ENCODE measurements at places on chromosomes 7 and 10.

GRCh38 chr10:83603708-83604107, 535.6 kb upstream of the GHITM start:
- H3K36me3 ChIP-seq = no peaks in the 10 kb centered on the region
- H3K4me3 ChIP-seq = no peak overlapping the region
- DNase-seq = no peak

DNA sequence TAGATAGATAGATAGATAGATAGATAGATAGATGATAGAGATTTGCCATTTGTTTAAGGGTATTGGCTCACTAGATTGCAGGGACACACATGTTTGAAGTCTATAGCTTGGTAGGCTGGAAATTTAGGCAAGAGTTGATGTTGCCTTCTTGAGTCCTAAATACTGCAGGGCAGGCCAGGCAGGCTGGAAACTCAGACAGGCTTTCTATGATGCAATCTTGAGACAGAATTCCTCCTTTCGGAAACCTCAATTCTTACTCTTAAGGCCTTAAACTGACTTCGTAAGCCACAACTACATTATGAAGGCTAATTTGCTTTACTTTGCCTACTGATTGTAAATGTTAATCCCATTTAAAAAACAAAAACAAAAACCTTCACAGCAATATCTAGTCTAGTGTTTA, 322.9 kb upstream of the AKR1E2 start:
- H3K4me1 ChIP-seq = no peaks in the 10 kb centered on the region
- no peak overlapping the region for H3K27ac ChIP-seq
- H3K4me3 ChIP-seq = no peak overlapping the region
- no peak for DNase-seq
- H3K27me3 ChIP-seq = no peaks in the 10 kb centered on the region

DNA sequence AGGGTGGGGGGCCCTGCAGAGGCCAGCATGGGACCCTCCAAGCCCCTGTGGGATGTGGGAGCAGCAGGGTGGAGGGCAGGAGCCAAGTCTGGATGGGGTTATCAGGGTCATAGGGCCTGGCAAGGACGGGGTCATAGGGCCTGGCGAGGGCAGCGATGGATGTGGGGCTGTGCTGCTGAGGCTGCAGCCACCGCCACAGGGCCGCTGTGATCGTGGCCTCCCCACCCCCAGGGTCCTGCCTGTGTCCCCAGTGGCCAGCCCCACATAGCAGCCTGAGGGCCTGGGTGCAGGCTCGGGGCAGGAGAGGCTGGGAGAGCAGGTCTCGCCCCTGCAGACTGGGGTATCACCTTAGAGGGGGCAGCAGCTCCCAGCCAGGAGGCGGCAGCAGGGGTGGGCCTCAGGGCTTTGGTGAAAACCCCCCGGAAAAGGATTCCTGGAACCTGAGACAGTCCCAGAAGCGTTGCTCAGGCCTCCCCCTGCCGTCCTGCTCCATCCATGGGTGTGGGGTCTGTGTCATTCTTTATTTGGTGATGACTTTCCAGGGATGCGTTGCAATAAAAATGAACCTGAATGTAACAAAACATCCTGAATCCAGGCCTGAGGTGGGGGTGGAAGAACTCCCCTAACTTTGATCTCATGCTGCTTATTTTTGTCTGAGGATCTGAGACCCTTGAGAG, 107.3 kb upstream of the SHH start:
- H3K36me3 ChIP-seq = no peaks in the 10 kb centered on the region
- DNase-seq = no peak
- peaks cover 61% of the 10 kb centered on the region for H3K4me1 ChIP-seq
- H3K27me3 ChIP-seq = no peaks in the 10 kb centered on the region
- no peak overlapping the region for H3K4me3 ChIP-seq

DNA sequence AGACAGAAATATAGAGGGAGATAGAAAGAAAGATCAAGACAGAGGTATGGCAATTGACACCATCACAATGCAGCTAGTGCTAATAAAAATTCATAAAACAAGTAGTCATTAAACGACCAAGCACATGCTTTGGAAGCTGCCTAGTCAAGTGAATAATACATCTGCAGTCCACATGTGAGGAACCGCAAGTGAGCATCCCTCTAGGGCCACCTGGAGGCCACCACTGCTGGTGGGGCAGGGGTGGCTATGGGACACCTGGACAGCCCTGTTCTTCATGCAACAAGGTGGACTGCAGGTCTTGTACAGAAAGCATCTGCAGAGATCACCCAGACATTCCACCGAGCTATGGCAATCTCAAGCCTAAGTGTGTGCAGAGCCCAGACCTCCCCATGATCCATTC, 451.1 kb upstream of the PFKP start:
- DNase-seq = no peak
- no peaks in the 10 kb centered on the region for H3K36me3 ChIP-seq
- no peaks in the 10 kb centered on the region for H3K27me3 ChIP-seq
- no peak overlapping the region for H3K27ac ChIP-seq
- no peak overlapping the region for H3K4me3 ChIP-seq

GRCh38 chr7:5279734-5280133, 3.0 kb upstream of the SLC29A4 start:
- no peak for DNase-seq
- H3K27me3 ChIP-seq = peaks cover 39% of the 10 kb centered on the region
- no peak overlapping the region for H3K4me3 ChIP-seq
- H3K36me3 ChIP-seq = no peaks in the 10 kb centered on the region

Measured in PC-9 (cell line).